ENCODE measurements at places on chromosomes 1 and 21.

- DNase-seq: no peak
Observed at GRCh38 chr1:212491454-212491853, 58.7 kb downstream of the NENF start.

GRCh38 chr1:189962181-189962580 is 515.5 kb downstream of the BRINP3 start:
- DNase-seq: no peak

GRCh38 chr1:206581571-206581981 is 30.7 kb downstream of the EIF2D start:
- DNase-seq: no peak

DNA sequence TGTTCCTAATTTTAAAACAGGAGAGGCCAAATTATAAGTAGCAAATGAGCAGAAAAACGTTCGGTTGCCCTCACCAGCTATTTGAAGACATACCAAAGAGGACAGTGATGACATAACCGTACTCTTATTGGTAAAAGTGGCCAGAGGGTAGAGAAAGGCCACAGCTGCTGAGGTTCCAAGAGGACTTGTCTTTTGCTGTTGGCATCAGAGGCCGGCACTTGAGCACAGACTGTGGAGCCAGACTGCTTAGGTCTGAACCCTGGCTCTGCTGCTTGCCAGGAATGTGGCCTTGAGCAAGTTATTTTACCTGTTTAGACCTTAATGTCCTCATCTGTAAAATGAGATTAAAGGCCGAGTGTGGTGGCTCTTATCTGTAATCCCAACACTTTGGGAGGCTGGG is 14.9 kb downstream of the ETV3L start:
- DNase-seq: no peak

DNA sequence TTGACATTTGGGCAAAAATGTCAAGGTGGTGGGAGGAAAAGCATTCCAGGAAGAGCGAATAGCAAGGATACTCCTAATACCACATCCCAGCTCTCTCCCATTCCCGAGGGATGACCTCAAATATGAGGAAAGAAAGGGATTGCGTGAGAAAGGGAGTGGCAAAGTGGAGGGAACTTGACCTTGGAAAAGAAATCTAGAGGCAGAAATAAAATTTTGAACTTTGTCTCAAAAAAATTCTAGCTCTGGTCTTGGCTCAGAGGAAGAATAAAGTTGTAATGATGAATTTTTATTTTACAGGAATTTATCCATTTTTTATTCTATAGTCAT is 127.8 kb downstream of the TBX19 start:
- DNase-seq: no peak

- DNase-seq: no peak
Observed at GRCh38 chr21:41500931-41501381, 7.0 kb downstream of the TMPRSS2 start.

- no peak for DNase-seq
Observed at GRCh38 chr1:115165776-115166175, 76.5 kb upstream of the TSPAN2 start.

DNA sequence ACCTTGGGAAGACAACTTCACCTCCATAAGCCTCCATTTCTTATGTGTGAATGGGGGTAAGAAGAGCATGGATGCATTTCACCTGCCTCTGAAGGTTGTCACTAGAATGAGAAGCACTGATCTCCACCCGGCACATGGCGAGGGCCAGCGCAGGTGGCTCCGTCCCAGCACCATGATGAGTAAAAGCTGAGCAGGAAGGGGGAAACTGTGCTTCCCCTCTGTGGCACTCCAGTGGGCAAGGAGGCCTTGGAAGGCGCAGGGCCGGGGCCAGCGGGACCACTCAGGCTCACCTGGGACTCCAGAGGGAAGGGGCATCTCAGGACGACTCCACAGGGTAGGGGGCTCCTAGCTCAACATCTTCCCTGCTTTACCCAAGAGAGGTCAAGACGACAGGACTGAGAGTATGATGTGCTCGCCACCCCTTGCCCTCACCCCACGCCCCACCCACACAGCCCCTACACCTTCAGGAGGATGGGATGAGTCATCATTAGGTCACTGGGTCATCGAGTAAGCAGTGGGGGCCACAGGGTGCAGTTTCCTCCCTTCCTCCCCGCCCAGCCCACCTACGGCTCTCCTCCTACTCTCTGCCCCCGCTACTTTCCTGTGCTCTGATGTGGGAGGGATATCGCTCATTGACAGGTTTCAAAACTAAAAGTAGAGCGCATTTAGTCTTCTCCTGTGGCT is 112.1 kb downstream of the HIVEP3 start:
- DNase-seq: no peak

DNA sequence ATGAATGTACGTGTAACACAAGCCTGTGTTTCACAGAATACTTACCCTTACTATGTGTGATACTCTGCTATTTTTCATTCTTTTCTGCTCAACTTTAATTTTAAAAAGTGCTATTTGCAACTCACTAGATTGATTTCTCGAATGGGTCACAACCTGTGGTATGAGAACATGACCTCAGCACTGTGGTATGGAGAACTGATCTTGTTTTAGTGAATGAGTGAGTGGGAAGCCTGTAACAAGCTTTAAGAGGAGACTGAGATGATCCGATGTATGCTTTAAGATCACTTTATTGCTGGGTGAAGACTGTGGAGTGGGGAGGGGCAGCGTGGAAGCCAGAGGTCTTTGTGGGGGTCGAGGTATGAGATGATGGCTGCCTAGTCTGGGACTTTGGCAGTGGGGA is 21.6 kb downstream of the MECR start:
- no peak for DNase-seq

GRCh38 chr1:116991171-116991845 is 10.3 kb upstream of the CD101 start:
- no peak for DNase-seq

- peak; percentile 17 for DNase-seq
Observed at GRCh38 chr1:233240829-233241682, 54.5 kb downstream of the PCNX2 start.

DNA sequence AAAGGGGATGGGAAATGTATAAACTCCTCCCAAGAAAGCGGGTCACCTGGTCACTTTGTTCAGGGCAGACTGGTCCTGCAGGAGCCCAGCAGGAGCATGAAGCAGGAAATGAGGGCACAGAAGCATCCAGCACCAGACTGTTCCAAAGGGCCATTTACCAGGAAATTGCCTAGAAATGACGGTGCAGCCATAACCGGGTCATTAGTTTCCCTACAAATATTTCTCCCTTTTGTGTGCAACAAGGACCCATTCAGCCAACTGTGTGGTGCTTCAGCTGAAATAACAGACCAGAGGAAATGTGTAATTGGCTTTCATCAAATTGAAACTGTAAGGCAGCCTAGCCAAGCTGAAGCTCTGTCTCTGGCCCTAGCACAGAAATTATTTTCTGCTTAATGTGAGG is 7.6 kb upstream of the CTTNBP2NL start:
- peak; percentile 59 for DNase-seq

GRCh38 chr21:41931041-41931451 is 22.8 kb downstream of the C2CD2 start:
- no peak for DNase-seq

GRCh38 chr1:60425528-60425927 is 352.0 kb upstream of the C1orf87 start:
- DNase-seq: no peak

- no peak for DNase-seq
Observed at GRCh38 chr1:245528258-245528635, 373.5 kb downstream of the KIF26B start.

- no peak for DNase-seq
Observed at GRCh38 chr1:29236712-29237128, 398 bp downstream of the PTPRU start.

DNA sequence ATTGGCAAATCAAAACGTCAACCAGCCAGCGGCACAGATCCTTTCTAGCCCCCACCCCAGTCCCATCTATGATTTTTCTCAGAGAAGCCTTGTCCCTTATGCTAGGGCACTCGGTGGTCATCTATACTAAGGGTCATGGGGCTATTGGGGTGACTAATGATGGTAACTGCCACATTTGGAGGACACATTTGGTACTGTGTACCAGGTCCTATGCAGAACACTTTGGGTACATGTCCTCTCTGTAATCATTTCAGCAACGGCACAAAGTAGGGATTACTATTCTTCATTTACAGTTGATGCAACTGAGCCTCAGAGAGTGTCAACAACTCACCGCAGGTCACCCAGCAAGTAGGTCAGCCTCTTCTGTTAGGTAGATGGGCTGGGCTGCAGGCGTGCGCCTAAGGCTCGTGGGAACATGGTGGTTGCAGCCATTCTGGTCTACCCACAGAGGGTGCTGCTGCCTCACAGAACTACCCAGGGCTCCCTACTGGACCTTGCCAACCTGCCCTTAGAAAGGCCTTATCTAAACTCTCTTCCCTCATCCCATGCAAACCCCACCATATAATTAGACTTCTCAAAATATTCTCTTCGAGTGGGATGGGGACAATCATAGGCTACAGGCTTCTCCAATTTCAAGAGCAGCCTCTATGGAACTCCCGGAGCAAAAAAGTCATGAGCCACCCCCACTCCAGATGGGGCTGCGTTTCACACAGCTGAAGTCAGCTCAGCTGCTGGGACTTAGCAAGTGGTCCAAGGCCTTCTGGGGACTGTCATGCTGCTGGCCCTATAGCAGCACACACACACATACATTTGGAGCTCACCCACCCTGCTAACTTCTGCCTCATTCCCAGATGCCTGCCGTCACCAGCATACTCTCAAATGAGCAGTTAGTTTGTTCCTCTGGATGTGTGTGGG is 5.8 kb upstream of the SDHB start:
- DNase-seq: peak; percentile 65
